Activated CD4-positive, CD25-positive, alpha-beta regulatory T cell treated with anti-CD3 and anti-CD28 coated beads, Interleukin-2, amount 50 U/mL, for 24 hours (primary cell): ENCODE measurements at places on chromosomes 5 and 9.

DNA sequence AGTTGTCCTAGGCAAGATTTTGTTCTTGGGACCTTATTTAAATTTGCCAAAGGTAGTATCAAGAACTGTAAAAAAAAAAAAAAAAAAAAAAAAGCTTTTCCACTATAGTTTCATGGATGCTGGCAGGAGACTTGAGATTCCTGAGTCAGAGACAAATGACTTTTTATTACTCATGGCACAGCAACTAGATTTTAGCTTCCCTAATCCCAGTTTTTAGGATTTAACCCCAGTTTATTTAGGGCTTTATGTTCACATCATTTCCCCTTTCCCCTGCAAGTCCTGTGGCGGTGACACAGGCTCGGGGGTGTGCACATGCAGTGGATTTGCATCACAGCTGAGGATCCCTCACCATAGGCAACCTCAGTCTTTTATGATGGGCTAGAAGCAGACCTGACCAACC, 144.9 kb downstream of the GOLPH3 start:
- no peak for ATAC-seq

DNA sequence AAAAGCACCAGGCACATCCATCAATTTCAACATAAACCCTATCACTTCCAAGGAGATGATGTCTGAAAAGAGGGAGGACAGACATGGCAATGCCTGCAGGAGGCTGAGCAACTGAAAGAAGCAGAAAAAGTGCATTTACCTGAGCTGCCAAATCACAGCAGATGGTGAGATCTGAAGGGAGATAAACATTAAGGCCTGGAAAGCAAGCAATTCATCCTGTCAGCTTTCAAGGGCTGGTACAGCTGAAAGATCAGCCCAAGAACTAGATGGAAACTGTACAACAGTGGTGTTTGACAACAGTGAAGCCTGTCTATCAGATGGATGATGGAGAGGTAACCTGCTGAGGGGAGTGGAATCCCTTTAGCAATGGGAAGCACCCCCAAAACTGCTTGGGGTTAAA, 433.2 kb upstream of the ZNF608 start:
- no peak for ATAC-seq

- ATAC-seq = no peak
Measured at GRCh38 chr5:74679966-74680365, 5.1 kb upstream of the HEXB start.

- no peak for ATAC-seq
Measured at GRCh38 chr9:135148386-135148785, 60.9 kb downstream of the OLFM1 start.

- ATAC-seq = no peak
Measured at GRCh38 chr5:75756981-75757380, 39.7 kb upstream of the POC5 start.

GRCh38 chr9:107683566-107683965, 194.0 kb upstream of the KLF4 start:
- ATAC-seq = no peak

- no peak for ATAC-seq
Measured at GRCh38 chr9:79240774-79241173, 331.0 kb upstream of the TLE4 start.

GRCh38 chr5:170389550-170389892, 354 bp upstream of the KCNMB1 start:
- no peak for ATAC-seq

DNA sequence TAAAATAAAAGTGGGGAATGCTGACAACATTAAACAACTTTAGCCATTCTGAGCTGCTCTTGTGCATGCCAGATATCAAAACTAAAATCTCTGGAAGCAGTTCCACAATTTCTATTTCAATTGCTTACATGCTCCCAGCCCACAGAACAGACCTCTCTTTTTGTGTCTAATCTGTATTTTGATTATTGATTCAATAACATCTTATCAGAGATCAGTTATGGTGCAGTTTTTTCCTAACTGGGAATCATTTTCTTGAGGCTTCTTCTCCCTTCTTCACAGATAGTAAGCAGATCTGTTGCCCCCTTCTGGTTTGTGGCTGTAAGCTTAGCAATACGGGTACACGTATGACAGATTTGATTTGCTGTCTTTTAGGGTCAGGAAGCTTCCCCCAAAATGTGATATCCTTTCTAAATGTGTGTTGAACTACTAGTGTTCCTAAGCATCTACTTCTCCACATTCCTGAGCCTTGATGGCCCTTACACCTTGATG, 39.4 kb downstream of the MRPS27 start:
- ATAC-seq = no peak

GRCh38 chr5:151222790-151223446, 974 bp downstream of the CCDC69 start:
- peak; percentile 65 for ATAC-seq

DNA sequence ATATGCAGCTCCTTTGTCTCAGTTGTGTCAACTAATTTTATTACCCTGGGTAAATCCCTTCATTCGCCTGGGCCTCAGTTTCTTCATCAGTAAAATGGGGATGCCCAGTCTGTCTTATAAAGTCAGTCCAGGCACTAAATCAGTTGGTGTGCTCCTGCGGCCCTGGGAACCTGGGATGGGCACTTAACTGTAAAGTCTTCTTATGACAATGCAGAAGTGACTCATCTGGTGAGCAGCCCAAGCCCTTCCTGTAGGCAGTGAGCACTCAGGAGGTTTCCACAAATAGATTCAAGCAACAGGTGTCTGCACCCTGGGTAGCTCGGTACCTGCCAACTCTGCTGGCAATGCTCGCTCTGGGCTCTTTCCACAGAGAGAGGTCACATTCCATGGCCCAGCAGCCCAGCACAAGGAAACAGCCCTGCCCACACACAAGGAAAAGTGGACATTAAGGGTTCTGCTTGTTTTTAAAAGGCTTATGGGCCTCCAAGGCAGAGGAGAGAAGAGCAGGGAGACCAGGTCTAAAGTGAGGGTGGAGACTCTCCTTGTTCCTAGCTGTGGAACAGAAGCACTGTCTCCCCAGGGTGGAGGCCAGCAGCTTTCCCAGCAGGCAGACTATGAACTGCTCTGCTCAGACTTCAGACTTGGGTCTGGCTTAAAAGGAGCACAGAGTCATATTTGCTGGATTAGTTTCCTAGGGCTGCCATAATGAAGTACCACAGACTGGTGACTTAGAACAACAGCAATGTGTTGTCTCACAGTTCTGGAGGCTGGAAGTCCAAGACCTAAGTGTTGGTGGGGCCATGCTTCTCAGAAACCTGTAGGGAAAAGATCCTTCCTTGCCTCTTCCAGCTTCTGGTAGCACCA, 89.7 kb upstream of the ADRA1B start:
- ATAC-seq = peak; percentile 55

DNA sequence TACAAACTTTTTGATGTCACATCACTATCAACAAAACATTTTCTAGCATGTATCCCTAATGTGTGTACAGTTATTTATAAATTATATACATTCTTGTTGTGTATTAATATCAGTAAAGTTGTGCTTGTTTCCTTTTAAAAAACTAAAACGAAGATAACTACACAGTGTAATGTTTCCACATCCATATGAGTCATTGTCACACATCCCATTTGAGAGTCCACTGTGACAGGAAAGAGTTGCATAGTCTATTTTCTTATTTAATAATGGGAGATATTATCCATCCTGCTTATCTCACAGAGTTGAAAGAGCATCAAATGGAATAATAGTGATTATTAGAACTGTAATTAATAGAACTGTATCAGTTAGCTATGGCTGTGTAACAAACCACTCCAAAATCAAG, 434.0 kb upstream of the CLINT1 start:
- no peak for ATAC-seq

DNA sequence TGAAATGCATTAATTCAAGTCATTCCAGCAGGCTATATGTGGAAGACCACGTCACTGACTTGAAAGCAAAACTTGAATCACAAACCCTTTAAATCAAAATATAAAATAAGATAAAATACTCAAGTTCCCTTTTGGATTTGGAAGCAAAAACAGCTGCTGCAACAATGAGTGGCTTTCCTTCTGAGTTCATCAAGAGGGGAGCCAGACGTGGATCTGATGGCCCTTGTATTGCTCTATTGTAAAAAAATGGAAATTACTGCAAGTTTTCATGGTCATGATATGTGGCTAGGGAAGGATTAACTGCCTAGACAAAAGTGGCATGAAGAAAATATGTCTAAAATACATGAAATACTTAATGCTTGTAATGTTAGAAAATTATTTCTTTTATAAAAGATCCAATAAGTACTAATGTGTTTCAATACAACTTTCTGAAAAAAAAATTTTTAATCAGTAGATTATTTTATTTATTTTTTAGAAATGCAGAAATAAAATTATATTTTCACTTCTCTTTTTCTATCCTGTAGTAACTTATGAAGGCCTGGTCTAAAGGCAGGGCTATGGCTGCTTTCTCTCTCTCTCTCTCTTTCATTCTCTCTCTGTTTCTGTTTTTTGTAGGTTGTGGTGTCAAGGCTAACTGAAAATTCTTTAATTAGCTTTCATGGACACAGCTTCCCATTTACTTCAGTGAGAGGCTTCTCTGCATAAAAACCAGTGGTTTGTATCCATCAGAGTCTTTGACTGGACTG, 24.0 kb downstream of the LIX1 start:
- no peak for ATAC-seq

DNA sequence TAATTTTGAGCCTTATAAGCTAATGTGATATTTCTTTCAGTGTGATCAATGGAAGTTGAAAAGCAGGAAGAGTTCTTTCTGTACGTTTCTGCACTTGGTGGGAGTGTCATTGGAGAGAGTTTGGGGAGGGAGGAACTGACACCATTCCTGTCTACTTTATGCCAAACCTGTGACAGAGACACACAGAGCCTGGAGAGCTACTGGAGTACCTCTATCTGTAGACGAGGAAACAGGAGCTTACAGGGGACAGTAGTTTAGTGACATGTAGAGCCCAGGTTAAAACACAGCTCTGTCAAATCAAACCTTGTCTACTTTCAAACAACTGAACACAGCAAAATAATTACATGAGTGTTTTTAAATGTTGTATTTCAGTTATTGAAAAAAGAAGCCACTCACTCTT, 103.6 kb downstream of the PDE4D start:
- no peak for ATAC-seq

DNA sequence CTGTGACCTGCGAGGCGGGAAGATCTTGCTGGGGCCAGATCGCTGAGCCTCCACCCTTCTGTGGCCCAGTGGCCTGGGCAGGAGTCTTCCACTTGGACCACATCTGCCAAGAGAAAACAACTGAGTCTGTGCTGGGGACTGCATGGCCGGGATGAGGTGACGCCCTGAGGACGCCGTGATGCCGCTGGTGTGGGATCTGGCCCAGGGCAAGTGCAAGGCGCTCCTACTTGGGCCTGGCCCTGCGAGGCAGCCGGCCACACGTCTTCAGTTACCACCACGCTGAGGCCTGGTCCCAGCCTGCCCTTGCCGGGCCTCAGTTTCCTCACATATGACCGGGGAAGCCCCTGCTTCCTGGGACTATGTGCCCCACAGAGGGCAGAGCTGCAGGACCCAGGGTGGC, 133.4 kb downstream of the SLC25A46 start:
- ATAC-seq = no peak

GRCh38 chr5:166257661-166258060, 2033.8 kb upstream of the WWC1 start:
- ATAC-seq = no peak

- no peak for ATAC-seq
Measured at GRCh38 chr9:86407022-86407421, 52.8 kb upstream of the TUT7 start.

- ATAC-seq = no peak
Measured at GRCh38 chr5:175700991-175701390, 43.1 kb downstream of the HRH2 start.

DNA sequence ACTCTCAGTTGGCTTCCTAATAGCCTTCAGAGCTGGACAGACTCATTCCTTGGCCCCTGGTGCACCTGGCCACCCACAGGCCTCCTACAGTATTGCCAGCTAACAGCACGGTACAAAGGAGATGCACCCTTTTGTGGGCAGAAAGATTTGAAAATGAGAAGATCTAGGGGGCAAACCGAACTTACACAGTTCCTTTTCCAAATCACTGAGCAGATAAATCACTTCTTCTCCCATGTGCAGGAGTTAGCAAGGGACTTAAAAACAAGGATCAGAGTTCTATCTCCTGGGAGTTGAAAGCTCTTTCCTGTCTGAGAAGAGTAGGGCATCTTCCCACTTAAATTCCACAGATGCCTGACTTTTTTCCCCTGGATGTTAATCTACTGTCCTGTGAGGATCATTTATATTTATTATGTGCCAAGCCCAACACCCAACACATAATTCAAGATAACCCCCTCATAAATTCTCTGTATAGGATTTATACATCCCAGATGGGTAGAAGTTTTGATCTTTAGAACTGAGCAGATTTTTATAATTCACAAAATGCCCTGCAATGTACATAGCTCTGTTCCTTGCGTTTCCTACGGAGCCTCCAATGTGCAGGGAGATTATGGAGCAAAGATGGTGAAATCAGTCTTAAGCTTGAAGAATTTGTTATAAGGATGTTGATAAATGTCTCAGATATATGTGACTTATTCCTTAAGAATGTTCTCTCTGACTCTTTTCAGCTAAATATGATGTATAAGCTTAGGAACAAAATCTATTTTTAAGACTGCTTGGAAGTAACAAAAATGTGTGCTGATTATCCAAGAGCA, 207.2 kb upstream of the DAPK1 start:
- no peak for ATAC-seq

GRCh38 chr5:137624786-137625349, 111.0 kb downstream of the KLHL3 start:
- ATAC-seq = no peak

GRCh38 chr9:128006332-128006996, 25.7 kb upstream of the EEIG1 start:
- ATAC-seq = peak; percentile 41

GRCh38 chr5:117588611-117589010, 1014.0 kb upstream of the SEMA6A start:
- ATAC-seq = no peak

- ATAC-seq = no peak
Measured at GRCh38 chr9:78252616-78253015, 16.7 kb downstream of the CEP78 start.

DNA sequence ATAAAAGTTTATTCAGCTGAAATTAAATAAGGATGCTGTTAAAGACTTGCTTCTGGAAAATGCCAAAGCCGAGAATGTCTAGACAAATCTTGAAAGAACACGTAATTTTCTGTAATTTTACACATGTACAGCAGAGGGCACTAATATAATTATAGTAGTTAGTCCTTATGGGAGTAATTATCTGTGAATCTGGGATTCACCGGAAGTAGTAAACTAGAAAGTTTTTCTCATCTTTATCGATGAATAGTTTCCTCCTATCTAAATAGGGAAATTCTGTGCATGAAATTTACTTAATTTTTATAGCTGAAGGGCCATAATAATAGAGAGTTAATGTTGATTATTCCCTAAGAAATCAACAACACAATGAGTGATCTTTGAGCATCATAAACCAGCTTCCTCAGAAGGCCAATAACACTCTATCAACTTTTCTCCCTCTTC, 18.4 kb upstream of the CNTLN start:
- ATAC-seq = no peak

GRCh38 chr9:87464110-87464991, 33.3 kb upstream of the DAPK1 start:
- peak; percentile 45 for ATAC-seq

GRCh38 chr9:71036501-71036900, 84.9 kb downstream of the TRPM3 start:
- ATAC-seq = no peak

- no peak for ATAC-seq
Measured at GRCh38 chr9:27407491-27407890, 110.5 kb upstream of the EQTN start.
